ENCODE measurements at places on chromosomes 16 and 17.
A peak's percentile ranks its signal among the peaks of the same experiment; 100 is the strongest.

DNA sequence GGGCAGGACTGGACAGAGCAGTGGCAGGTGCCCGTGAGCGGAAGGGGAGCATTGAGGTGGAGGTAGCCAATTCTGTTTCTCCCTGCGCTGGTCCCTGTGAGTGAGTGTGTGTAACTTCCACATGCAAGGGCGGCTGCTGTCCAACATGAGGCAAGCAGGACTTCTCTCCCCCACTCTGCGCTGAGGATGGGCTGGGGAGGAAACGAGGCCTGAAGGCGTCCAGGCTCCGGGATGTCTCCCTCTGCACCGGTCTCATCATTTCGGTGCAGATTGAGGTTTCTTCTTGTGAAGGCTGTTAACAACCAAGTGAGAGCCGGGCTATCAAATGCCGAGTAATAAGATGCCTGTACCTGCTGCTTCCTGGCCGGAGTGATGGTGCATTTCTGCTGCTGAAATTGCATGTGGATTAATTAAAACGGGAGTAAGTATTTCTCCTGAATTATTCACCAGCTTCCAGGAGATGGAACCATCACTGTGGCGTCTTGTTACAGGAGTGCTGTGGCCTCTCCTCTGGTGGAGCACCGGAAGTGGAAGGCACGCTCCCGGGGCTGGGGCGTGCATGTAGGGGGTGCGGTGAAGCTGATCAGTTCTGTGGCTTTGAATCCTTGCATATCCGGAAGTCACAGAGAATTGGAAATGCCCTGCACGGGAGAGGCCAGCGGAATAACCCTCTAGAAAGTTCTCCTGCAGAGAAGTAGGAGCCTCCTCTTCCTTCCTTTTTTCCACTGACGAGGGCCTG lies 41.7 kb upstream of the MGAT5B start:
- no peak for DNase-seq

DNA sequence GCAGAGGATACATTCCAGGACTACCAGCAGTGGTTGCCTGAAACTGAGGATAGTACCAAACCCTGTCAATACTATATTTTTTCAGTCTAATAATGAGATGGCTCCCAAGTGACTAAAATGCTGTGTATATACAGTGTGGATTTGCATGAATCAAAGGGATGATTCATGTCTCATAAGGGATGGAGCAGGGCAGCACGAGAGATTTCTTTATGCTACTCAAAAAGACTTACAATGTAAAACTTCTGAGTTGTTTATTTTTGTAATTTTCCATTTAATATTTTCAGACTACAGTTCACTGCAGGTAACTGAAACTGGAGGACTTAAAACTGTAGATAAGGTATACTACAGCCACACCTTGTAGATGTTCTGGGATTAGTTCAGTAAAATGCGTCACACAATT lies 674.7 kb upstream of the SALL1 start:
- DNase-seq: no peak

DNA sequence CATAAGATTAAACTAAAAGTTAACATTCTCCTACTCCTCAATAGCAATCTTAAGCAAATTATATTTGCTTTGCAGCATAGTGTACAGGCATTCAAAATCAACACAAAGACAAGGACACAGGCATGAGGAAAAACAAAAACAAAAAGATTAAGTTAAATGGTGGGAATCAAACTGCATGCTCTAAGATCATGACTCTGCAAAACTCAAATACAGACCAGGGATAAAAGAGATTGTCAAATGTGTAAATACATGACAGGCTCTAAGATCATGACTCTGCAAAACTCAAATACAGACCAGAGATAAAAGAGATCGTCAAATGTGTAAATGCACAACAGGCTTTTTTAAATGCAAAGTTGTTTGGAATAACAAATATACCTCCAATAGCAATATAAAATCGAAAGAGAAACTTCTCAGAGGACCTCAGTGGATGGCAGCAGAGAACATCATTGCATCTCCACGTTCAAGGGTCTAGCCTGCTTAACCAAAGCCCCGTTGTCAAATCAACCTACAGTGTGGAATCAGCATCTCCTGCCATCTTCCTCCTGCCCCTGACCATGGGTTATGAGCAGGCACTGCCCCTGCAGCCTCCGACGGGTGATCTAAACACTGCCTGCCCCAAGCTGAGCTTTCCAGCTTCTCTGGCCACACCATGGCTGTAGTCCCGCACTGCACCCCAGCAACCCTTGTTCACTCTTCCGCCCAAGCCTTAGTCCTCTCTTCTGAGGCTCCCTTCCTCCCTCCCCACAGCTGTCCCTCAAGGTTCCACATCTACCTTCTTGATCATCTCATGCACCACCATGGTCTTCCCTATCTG lies 446.1 kb downstream of the SOX9 start:
- DNase-seq: no peak

DNA sequence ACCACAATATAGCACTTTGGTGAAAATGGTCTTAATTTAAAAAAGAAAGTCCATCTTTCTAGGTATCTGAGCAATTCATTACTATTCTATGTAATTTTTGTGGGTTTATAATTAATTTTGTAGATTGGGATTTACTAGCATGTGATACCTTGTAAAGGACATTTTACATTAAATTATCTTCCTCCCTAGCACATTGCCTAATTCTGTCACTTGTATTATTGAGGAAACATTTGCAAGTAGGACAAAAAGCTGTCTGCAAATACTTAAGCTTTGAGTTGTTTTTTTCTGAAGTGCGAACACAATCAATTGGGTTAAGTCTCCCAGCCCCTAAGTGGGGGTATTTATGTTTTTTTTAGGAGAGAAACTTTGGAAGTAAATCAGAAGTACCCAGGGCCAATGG lies 167.0 kb downstream of the PRKCA start:
- no peak for DNase-seq

GRCh38 chr16:12300945-12301500 lies 324.5 kb downstream of the SNX29 start:
- DNase-seq: no peak

- no peak for DNase-seq
These were observed 54.4 kb downstream of the BPTF start for GRCh38 chr17:67879662-67880061.

DNA sequence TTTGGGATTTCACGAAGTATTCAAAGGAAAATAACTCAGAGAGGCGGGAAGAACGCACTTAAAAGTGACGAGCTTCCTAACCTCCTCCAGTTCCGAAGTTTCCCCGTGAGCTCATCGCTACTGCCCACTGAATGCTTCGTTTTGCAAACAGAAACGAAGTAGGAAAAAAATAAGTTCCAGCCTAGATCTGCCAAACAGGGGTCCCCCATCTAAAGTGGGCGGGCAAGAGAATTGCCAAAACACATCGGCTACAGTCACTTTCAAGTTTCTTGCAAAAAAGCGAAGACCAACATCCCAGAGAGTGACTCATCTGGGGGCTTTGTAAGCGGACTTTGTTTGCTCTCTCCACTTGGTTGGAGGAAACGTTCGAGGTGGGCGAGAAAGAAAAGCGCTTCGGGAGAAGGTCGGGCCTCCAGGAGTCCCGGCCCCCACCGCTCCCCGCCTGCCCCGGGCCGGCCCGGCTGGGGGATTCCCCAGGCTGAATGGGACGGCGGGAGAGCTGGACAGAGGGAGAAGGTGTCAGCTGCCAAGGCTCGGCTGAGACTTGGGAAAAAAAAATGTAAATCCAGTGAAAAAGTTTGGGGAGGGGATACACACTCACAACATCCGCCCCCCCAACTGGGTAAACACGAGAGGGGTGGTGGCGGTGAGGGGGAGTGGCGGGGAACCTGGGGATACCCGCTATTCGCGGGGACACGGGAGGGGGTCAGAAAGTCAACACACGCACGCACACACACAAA lies 1.0 kb downstream of the VEZF1 start:
- DNase-seq: no peak

- DNase-seq: no peak
These were observed 450.3 kb upstream of the CDH11 start for GRCh38 chr16:65572156-65572555.

DNA sequence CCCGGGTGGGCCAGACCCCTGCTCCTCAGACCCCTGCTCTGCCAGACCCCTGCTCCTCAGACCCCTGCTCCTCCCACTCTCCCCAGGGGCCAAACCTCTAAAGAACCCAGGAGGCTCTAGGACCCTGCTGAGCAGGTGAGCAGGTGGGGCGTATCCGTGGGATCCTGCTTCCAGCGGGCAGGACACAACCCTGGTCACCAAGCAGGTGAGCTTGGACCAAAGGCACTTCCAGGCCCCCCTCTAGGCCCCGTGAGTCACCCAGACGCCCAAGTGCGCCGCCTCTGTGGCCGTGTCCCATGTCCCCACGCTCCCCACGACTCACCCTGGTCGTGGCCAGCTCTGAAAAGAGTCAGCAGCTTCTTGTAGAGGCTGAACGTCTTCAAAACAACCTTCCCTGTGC lies 5.0 kb downstream of the CYBC1 start:
- no peak for DNase-seq

DNA sequence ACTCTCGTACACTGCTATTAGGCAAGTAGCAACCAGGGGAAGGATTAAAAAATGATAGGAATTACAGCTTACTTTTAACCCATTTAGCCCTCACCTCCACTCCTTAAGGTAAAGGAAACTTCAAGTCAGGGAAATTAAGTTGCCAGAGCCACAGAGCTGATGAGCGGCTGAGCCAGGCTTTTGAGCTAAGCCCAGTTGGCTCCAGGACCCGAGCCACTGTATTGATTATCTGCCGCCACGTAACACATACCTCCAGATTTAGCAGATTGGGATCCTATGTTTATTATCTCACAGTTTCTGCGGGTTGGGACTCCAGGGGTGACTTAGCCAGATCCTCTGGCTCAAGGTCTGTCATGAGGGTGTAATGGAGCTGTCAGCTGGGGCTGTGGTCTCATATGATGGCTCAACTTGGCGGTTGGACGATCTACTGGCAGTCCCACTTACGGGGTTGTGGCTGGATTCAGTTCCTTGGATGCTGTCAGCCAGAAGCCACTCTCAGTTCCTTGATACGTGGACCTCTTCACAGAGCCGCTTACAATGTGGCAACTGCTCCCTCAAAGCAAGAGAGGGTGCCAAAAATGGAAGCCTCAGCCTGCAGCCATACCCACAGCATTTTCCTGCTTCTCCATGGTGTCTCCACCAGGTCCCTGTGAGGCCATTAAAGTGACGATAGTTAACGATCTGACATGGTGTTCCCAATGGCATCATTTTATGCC lies 57.3 kb downstream of the TMEM186 start:
- no peak for DNase-seq

GRCh38 chr17:51590071-51590656 lies 329.8 kb downstream of the UTP18 start:
- DNase-seq: no peak

DNA sequence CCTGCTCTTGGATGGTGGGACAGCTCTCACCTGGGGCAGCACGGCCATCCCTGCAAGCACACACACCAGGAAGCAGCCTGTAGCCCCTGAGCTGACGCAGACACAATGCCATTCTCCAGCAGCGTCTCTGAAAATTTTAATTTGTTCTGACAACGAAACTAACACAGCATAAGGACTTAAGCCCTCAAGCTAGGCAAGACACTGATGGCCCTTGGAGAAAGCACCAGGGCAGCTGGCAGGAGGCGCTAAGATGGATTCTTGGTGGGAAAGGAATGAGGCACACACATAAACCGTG lies 2.7 kb upstream of the LIMD2 start:
- no peak for DNase-seq

DNA sequence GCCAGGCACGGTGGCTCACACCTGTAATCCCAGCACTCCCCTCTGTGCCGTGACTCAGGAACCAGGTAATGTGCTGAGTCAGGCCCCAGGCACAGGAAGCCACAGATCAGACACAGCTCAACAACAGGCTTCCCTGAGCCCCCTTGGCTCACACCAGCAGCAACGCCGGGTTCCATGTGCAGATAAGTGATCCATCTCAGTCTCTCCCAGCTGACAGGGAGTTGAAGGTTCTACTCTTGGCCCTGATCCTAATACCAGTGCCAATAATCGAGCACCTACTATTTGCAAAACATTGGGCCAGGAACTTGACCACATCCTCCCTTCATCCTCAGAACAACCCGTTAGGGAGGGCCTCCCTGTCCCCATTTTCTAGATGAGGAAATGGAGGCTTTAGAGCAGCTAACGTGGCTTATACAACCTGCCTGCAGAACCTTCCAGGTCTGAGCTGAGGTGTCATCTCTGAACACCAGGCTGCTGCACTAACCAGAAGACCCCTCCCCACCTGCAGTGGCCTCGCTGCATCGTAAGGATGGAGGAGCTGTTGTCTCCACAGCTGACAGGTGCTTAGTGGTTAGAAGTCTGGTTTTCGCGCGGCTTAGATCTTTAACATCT lies 64.8 kb upstream of the AMZ2 start:
- no peak for DNase-seq

- no peak for DNase-seq
These were observed 17.6 kb upstream of the CDH13 start for GRCh38 chr16:82609140-82609539.

GRCh38 chr16:89143201-89143741 lies 28.3 kb upstream of the CDH15 start:
- no peak for DNase-seq

DNA sequence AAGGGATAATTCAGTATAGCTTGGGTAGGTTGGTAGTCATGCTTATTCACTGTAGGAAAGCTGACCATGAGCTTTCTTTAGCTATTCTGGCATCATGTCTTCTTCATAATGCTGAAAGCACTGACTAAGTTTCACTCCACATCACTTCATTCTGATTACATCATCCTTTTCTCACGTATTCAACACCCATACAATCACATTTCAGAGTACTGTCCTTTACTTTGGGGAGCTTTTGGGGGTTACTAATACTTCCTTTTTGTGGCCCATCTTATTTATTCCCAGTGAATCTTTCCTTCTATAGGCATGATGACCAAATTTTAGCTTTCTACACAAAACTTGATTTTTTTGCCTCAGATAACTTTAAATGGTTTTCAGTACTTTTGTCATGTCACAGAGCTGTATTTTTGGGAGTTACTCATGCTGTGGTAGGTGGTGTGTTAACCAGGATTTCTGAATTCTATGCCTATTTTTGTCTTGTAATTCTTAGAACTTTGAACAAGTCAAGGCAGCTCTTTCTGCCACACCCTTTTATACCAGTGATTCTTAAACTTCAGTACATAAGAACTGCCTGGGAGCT lies 23.5 kb downstream of the TADA2A start:
- DNase-seq: no peak

GRCh38 chr17:60149691-60150582 lies at the start of gene CA4:
Gene CA4, plus strand, starts transcription at chr17:60149973. Its CDS starts 62 bp downstream, at chr17:60150035.
- no peak for DNase-seq

DNA sequence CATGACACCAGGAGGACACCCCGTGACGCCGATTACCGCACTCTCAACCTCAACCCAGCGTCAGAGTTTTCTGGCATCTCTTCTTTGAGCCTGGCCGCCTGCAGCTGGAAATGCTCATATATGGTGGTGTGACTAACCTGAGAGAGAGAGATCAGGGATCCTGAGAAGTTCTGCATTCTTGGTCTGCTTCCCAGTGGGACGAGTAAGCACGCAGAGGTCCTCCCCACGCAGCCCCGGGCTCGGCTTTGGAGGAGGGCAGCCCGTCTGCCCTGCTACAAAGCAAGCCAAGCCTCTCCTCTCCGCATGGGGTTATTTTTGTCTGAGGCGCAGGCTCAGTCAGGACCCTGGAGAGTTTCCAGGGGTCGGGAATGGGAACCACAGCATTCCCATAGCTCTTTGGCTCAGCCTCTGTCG lies 16.5 kb downstream of the CRISPLD2 start:
- peak; percentile 52 for DNase-seq
